ENCODE measurements at places on chromosomes 11 and 22.

DNA sequence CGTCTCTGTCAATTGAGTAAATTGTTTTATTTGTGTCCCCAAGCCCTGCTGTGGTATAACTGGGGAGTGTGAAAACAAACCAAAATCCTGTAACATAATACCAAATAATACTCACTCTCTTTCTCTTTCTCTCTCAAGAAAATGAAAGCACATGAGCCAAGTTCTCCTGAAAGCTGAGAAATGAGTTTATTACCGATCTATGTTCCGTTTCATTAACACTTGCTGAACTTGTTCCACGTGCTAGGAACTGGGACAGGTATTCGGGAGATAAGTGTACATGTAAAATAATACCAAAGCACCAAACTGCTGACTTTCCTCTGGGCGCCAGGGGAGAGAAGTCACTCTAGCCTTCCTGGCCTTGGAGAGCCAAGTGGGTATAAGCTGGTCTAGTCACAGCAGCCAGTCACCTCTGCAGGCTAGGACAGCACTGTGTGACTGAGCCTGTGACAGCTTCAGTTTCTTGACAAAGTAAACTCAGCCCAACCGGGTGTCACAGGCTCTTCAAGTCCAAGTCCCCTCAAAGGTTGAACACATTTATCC is 23.1 kb downstream of the CD6 start:
- no peak for DNase-seq

DNA sequence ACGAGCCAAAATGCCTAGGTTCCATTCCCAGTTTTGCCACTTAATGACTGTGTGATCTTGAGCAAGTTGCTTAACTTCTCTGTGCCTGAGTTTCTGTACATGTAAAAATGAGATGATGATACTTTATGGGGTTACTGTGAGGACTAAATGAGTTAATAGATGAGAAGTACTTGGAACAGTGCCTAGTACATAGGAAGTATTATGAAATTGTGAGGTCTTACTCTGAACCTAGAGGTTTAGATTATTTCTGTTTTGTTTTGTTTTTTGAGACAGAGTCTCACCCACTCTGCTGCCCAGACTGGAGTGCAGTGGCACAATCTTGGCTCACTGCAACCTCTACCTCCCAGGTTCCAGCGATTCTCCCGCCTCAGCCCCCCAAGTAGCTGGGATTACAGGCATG is 227.0 kb upstream of the POU2AF2 start:
- no peak for DNase-seq

DNA sequence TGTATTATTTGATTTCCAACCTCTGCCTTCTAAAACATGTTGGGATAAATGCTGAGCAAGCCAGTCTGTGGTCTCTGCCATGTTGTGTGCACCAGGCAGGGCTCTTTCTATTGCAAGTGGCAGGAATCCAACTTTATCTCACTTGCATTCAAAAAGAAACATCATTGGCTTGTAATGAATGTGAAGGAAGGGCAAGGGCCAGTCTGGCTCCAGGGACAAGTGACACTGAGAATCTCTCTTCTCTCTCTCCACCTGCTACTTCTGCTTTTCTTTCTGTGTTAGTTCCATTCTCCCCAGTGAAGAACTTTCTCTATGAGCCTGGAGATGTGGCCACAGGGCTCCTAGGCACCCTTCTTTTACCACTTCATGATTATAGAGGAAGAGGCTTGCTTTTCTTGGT is 329.9 kb upstream of the NCAM1 start:
- DNase-seq, result no peak

DNA sequence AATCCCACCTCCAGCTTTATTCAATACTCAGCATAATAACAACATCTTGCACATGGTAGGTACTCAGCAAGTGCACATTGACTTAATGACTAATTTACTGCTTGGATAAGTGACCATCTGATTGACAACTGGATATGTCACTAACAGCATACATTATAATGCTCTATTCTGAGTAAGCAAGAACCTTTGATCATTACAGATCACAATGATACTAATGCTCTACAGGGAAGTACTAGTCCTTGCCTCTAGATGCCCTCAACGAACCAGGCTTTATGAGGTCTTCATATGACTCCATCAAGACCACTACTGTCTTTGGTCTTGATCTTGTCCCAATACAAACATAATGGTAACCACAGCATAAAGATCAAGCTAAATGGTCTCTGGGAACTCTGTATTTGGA is 167.6 kb upstream of the MTMR2 start:
- DNase-seq, result no peak

DNA sequence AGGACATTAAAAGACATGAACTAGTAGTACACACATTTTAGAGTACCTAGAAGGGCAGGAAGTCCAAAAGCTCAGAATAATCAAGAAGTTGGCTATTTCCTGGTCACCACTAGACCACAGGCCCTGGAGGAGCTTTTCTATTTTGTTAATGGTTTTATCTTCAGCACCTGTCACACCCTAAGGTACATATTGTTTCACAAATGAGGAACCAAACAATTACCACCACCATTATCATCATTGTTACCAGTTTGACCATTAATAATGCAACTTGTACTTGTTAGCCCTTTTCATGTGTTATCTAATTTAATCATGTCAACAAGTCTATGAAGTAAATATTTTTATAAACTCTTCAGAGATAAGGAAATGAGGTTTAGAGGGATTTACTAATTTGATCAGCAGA is 4.9 kb downstream of the MRPL48 start:
- no peak for DNase-seq

DNA sequence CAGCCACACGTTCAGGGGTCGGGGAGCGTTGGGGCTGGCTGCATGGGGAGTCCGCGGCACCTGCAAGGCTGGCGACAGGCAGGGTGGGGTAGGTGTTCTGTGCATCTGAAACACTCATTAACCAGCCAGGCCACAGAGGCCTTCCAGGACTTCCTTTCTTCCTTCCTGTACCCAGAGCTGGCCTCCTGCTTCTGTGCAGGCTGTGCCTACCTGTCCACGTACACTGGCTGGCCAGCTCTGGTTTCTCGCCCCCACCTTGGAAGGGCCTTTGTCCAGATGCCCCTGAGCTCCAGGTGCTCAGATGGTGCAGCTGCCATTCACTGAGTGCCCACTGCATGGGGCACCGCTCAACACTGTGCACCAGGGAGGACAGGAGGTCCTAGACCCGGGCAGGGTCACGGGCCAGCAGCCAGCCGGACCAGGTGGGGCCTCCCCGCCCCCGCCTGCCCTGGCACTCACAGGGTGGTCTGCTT is 15.9 kb downstream of the TTLL12 start:
- DNase-seq, result no peak

- no peak for DNase-seq
These were observed 67.6 kb upstream of the TEAD1 start for GRCh38 chr11:12606597-12606996.

GRCh38 chr11:11389238-11389637 is 36.2 kb upstream of the CSNK2A3 start:
- DNase-seq, result no peak

- DNase-seq, result peak; percentile 83
These were observed 12.9 kb upstream of the CDKN1C start for GRCh38 chr11:2898366-2899079.

DNA sequence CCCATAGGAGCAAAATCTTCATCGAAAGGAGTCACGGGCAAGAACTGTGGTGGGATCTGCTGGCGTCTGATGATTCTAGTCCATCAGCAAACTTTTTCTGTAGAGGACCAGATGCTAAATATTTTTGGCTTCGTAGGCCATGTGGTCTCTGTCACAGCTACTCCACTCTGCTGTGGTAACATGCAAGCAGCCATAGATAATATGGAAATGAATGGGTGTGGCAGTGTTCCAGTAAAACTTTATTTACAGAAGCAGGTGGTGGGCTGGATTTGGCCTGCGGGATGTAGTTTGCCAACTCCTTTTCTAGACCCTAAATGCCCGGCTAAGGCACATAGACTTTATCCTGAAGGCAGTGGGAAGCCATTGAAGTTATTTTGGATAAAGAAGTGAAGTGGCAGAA is 32.9 kb downstream of the BMAL1 start:
- DNase-seq, result no peak

DNA sequence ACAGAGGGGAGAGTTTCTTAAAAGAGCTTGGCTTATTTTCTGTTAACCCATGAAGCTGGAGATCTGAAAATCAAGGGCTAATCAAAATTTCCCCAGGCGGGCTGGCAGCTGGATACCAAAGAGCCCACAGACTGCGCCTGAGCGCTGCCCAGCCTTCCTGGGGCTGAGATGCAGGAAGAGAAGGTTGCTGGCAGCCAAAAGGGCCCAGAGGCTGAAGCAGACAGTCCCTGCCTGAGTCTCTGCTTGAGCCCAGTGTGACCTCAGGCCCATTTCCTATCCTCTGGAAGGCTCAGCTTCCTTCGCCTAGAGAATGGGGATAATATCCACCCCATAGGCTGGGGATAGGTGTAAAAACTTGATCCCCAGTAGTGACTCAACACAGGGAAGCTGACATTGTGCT is 49.1 kb downstream of the ARRB1 start:
- DNase-seq, result no peak

- DNase-seq, result no peak
These were observed 662.5 kb upstream of the B3GAT1 start for GRCh38 chr11:135074397-135074998.

- DNase-seq, result peak; percentile 98
These were observed 14.4 kb upstream of the CDC42EP1 start for GRCh38 chr22:37545703-37546436.

GRCh38 chr11:9280655-9281301 is 15.6 kb upstream of the DENND5A start:
- no peak for DNase-seq

GRCh38 chr11:83287631-83288030 is 1.5 kb upstream of the CCDC90B start:
- no peak for DNase-seq

- no peak for DNase-seq
These were observed 290.5 kb upstream of the SORL1-AS1 start for GRCh38 chr11:121743285-121743684.

DNA sequence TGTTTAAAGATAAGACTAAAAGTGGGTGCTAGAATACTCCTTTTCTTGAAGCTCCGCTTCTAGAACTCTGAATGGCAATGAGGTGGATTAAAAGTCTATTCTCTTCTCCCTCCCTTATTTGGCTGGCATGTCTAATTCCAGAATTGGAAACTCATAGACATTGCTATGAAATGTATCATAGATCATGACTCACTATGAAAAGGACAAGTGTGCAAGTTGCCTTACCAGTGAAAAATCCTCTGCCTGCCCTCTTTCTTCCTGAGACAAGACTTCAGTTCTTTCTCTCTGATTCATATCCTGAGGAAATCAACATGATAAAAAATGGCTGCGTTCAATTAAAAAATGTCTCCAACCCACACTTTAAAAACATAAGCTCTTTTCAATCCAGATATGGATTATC is 73.2 kb upstream of the BLID start:
- no peak for DNase-seq

GRCh38 chr11:61034704-61035525 is 63.4 kb downstream of the CD6 start:
- no peak for DNase-seq

GRCh38 chr11:63536669-63537292 is at the start of gene PLAAT4:
PLAAT4 (plus strand) TSS chr11:63536808; CDS start chr11:63536869, 61 bp downstream.
- peak; percentile 78 for DNase-seq

DNA sequence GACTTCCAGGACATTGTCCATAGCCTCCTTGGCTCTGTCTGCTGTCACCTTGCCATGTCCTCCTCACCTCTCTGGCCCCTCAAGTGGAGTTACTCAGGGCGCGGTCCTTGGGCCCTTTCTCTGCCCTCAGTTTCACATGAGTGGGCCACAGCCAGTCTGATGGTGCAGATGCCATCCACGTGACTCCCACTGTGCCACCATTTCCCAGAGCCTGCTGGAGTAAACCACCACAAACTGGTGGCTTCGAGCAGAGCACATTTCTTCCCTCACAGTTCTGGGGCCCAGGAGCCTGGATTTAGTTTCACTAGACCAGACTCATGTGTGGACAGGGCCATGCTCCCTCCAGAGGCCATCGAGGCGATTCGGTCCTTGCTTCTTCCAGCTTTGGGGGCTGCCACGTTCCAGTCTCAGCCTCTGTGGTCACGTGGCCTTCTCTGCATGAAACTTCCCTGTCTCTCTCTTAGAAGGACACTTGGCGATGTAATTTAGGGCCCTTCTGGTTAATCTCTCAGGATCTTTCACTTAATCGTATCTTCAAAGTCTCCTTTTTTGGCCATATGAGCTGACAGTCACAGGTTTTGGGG is 14.6 kb downstream of the SMARCB1 start:
- no peak for DNase-seq

DNA sequence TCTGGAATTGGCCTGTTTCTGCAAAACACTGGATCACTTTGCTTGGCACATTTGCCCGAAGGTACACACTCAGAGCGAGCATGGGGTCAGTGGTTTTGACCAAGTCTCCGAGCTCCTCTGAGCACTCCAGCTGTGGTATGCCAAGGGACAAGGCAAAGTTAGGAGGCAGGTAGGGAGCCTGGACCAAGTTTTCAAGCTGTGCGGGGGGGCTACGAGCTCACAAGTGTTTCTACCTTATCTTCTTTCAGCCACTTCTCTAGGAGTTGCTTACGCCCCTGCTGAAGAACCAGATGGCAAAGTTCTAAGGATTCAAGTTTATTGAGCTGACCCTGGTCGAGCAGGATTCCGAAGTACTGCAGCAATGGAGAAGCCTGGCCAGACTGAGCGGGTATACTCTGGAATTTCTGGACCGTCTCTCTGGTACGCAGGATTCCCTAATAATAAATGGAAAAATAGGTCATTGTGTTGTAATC is 54.7 kb upstream of the SLC25A1 start:
- DNase-seq, result no peak

DNA sequence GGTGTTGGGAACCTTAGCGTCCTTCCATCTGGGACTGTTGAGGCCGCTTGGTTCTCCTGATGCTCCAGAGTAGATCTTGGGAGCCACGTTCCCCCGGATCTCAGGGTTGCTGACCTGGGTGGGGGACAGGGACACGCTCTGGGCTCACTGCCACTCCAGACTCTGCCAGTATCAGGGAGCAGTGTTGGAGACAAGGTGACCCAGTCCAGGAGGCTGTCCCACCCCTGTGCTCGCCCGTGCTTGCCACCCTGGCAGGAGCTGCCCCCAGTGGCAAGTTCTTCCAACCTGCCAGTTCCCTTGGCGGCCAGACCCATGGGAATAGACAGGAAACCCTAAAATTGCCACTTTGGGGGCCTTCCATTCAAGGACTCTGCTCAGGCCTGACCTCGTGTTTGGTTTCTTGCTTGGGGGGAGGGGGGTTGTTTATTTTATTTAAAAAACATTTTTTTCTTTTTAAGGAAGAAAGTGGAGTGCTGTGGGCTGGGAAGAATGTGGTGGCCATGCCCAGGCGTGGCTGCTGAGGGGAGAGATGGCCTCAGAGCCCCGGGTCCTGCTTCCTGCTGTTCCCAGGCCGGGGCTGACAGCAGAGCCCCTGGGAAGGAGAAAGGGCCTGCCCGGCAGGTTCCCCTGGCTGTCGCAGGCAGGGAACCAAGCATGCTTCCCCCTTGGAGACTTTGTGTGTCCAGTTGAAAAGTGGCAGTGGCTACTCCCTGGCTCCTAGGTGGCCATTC is 7.2 kb downstream of the GRK2 start:
- DNase-seq, result peak; percentile 67

DNA sequence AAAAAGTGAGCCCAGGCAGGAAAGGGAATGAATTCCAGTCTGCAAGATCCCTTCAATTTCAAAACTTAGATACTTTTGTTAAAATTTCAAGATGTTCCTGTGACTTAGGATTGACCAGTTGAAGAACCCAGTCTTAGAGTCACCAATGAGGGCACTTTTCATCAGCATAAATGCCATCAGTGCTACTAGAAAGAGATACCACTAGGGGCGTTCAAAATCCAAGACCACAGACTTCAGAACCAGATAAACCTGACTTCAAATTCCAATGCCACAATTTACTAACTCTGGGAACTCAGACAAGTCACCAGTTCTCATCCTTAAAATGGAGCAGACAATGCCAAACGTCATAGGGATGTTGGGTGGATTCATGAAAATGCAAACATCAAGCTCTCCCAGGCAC is 523.2 kb downstream of the BUD13 start:
- no peak for DNase-seq

Measured in sigmoid colon (tissue), 7 donors.